GM23248 (cell line): ENCODE measurements at places on chromosomes 11 and 22.
A peak's percentile ranks its signal among the peaks of the same experiment; 100 is the strongest.

DNA sequence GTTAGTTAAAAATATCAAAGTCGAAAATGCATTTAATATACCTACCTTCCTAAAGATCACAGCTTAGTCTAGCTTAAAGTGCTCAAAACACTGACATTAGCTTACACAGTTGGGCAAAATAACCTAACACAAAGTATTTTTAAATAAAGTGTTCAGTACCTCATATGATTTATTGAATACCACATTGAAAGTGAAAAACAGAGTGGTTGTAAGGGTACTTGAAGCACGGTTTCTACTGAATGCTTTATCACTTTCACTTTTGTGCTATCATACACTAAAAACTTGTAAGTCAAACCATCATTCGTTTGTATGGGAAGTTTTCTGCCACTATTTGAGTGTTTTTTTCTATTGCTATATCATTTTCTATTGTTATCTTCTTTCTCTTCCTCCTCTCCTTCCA, 36.6 kb downstream of the ZBTB44 start:
- DNase-seq: no peak

- peak; percentile 90 for DNase-seq
These were observed 15.7 kb upstream of the SNX32 start for GRCh38 chr11:65817835-65818680.

- DNase-seq: no peak
These were observed 32.4 kb downstream of the PIK3IP1 start for GRCh38 chr22:31259798-31260473.

DNA sequence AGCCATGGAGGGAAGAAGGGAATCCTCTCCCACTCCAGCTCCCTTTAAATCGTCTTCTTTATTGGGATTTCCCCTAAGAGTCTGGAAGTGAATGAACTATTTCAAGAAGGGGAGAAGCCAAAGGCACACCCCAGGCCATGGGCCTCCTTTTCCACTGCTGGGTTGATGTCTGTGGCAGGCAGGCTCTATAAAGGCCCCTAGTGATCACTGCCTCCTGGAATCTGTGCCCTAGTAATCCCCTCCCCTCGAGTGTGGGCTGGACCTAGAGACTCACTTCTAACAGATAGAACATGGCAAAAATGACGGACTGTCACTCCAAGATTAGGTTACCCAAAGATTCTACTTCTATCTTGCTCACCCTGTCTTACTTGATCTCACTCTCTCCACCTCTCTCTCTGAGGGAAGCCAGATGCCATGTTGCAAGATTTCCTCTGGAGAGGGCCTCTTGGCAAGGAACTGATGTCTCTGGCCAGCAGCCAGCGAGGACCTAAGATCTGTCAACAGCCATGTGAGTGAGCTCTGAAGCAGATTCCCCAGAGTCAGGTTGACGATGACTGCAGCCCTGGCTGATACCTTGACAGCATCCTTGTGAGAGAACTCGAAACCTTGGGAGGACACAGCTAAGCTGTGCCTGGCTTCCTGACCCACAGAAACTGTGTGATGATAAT, 444.8 kb downstream of the SOX6 start:
- DNase-seq: no peak

GRCh38 chr11:70510106-70510505, 111.8 kb downstream of the CTTN start:
- no peak for DNase-seq

GRCh38 chr11:112457532-112457931, 196.9 kb upstream of the PLET1 start:
- DNase-seq: no peak

DNA sequence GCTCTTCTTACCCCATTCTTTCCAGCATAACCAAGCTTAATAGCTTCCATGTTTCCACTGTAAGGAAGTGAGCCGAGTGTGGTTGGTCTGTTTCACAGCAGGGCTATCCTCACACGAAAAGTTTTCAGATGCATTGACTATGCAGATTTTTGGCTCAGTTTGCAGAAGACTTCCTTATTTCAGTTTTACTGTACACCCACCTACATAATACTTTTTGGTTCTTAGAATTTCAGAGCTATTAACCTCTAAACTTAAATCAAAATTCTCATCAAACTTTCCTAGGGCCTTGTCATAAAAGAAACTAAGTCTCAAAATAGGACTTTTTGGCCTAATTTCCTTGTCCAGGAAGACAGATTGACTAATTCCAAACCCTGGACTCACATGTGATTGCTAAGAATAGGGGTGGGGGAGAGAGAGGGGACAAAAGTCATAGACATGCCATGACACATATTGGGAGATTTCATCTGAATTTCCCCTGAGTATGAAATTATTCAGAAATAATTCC, 7.3 kb upstream of the EHF start:
- DNase-seq: no peak

DNA sequence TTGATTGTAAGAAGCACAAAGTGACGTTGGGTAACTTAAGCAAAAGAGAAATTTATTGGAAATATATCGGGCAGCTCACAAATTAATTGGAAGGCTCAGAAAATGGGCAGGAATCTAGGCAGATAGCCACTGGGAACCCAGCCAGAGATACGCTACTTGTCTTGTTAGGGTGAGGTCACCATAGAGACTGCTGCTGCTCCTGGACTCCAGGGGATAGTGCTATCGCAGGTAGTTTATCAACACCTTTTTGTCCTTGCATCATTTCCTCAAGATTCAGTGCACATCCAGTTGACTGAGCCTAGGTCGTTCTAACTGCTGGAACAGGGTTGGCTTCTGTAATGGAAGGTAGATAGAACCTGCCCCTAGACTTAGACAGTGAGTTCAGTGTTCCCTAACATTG, 19.6 kb downstream of the AMOTL1 start:
- no peak for DNase-seq

DNA sequence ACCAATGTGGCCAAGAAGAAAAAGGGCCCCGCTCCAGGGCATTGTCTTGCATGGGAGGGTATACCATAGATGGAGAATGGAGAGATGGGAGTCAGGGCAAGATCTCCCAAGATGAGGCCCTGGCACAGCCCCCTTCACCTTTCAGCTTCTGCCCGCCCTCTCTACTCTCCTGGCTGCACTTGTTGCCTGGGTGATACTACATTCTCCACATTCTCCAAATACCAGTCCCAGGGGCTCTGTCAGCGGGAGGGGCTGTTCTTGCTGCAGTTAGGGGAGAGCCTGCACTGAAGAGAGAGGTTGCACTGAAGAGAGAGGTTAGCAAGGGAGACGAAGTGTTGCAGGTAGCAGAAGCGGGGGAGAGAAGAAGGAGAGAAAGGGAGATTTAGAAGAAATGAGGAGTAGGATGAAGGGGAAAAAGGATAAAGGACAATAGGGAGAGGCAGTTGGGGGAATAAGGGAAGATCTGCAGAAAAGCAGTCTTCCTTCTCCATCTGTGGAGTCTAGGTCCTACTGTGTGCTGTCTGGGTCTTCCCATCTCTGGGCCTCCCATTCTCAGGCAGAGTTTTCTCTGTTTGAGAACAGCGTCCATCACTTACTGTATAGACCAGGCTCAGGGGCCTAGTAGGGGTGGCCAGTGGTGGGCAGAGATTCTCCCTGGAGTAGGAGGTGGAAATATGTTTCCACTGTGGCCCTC, 8.0 kb downstream of the PHLDB1 start:
- DNase-seq: no peak

DNA sequence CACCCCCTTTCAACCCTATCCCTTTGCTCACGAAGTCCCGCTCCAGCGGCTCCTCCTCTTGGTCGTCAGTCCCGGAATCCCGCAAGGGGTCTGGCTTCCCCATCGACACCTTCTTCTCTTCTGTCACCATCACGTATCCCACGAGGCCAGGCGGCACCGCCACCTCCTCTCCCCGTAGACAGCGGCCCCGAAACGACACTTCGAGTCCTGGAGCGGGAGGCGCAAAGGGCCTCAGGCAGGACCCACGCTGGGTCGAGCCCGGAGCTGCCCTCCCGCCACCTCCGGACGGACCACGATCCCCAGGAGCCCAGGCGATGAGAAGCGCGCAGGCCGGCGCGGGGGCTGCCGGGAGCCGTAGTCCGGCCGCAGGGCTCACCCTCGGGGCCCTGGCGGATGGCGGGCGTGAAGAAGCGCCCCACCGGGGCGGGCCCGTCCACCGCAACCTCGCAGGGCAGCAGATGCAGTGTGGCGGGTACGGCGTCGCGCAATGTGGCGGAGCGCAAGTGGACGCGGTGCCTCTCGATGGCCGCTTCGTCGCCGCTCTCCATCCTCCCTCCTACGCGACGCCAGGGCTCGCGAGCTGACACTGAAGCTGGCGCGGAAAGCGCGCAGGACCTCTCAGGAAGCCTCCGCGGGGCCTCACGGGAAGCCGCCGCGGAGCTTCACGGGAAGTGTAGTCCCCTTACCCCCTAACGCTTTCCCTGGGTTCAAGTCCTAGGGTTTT, at the start of gene RNASEH2C:
Gene RNASEH2C, minus strand, starts transcription at position 588 of the 724 bp plus-strand sequence. Its CDS starts 40 bp downstream, at position 548.
- peak; percentile 97 for DNase-seq

DNA sequence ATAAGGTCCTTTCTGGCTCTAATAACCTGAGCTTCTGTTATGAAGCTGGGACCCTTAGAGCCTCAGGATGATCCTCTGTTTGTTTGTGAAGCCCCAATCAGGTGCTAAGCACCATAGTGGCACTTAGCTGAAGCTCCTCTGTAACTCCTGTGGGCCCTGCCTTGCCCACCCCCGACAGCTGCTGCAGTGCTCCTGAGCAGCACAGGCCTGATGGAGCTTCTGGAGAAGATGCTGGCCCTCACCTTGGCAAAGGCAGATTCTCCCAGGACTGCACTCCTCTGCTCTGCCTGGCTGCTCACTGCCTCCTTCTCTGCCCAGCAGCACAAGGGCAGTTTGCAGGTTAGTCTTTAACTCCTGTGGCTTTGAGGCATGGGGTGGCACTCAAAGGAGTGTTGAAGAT, 19.0 kb upstream of the CCDC134 start:
- DNase-seq: no peak

DNA sequence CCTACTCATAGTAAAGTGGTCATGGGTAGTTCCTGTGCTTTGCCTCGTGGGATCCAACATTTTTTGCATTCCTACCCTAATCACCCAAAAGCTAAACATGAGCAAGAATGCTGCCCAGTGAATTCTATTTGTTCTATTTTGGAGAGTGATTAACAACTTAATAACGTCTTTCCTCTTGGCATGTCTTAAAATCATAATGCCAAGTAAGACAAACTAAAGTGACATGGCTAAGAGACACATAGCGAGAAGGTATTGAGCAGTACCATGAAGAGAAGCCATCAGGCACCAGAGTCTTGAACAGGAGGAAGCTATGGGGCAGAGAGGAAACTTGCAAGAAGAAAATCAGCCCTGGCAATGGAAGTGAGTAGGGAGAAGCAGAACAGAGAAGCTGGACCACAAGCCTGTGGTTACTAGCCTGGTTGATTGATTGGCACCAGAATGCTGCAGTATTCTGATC, 32.0 kb downstream of the EXPH5 start:
- DNase-seq: peak; percentile 42

DNA sequence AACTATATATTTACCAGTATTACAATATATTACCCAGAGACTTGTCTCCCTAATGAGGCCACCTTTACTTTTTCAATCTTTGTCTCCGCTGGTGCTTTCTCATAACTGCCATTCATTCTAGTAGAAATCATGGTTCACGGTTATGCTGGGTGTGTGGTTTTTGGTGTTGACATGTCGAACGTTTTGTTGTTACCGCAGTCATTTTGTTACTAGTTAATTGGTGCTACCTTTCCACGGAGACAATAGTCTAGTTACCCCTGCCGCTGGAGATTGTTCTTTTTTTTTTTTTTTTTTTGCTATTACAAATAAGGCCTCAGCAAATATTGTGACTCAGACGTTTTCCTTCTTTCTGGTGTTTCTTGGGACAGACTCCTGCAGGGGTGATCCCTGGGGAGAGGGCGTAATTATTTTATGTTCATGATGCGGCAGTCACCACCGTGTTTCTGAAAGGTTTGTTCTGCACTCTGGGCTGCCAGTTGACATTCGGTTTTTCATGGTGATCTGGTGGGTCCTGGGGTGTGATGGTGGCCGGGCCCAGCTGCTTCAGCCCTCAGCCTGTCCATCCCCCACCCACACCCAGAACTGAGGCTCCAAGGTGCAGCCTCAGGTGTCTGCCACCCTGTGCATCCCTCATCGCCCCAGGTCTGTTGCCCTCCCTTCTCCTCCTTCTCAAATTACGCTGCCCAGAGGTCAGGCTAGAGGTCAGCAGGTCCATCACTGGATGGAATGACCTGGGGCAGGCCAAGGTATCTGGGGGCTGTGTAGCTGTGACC, 28.6 kb downstream of the LRP5 start:
- no peak for DNase-seq

DNA sequence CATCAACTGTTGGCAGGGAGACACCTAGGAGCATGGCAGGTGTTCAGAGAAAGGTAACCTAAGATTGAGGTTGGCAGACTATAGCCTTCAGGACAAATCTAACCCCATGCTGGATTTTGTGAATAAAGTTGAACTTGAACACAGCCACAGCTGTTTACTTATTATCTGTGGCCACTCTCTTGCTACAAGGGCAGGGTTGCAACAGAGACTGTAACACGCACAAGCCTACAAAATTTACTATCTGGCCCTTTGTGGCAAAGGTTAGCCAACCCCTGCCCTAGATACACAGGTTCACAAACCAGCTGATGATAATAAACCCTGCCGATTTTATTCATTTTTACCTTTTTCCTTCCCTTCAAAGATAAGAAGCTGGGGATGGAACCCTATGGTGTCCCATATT, 2.5 kb downstream of the THYN1 start:
- no peak for DNase-seq

GRCh38 chr22:42891008-42891407, 33.9 kb upstream of the ARFGAP3 start:
- no peak for DNase-seq

DNA sequence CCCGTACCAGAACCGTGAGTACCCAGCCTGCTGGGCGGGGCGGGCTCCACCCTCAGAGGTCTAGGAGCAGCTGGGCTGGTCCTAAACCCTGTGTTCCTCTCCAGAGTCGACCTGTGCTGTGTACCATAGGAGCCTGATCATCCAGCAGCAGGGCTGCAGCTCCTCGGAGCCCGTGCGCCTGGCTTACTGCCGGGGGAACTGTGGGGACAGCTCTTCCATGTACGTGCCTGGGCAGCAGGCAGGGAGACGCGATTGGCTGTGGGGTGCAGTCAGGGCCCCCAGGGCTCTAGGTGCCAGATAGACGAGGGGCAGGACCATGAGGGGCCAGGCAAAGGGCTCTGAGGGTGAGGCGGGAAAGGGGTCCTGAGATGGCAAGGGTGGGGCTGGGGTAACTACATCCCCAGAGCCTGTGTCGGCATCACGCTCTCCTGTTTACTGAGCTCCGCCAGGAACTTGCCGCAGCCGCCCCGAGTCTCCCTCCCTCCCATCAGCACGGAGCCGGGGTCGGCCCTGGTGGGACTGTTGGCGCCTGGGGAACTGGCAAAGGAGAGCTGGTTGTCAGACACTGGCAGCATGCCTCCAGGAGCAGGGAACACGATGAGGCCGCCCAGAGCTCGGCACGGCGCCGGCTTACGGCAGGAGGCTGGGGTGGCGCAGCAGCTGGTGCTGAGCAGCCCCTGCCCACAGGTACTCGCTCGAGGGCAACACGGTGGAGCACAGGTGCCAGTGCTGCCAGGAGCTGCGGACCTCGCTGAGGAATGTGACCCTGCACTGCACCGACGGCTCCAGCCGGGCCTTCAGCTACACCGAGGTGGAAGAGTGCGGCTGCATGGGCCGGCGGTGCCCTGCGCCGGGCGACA, 22.9 kb upstream of the MUC5B start:
- no peak for DNase-seq
